ENCODE measurements at places on chromosomes 11 and 22. TPM values are rescaled to one million over a fixed set of nuclear protein-coding genes. Genes with fewer than 3 reads are reported as not detected.

The SHANK2 gene
- 0.83 TPM for total RNA-seq

DNA sequence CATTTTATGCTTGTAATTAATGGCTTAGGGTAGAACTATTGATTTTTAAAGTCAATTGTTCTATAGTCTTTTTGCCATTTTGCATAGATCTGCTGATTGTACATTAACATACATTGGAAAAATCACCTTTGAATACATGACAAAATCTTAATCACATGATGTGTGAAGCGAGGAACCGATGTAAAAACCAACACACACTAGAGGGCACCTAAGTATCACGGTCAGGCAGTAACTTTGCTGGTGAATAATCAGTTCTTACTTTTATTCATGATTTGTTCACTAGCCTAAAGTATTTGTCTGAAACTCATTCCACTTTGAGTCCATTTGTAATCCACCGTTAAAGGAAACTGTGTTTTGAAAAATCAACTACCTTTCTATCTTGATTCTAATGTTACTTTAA, 28.2 kb downstream of the JHY start:
- H3K36me3 ChIP-seq, result no peaks in the 10 kb centered on the region
- peak; percentile 56 for DNase-seq
- H3K4me3 ChIP-seq, result no peak overlapping the region
- no peaks in the 10 kb centered on the region for H3K4me1 ChIP-seq
- H3K27me3 ChIP-seq, result peaks cover 3% of the 10 kb centered on the region

DNA sequence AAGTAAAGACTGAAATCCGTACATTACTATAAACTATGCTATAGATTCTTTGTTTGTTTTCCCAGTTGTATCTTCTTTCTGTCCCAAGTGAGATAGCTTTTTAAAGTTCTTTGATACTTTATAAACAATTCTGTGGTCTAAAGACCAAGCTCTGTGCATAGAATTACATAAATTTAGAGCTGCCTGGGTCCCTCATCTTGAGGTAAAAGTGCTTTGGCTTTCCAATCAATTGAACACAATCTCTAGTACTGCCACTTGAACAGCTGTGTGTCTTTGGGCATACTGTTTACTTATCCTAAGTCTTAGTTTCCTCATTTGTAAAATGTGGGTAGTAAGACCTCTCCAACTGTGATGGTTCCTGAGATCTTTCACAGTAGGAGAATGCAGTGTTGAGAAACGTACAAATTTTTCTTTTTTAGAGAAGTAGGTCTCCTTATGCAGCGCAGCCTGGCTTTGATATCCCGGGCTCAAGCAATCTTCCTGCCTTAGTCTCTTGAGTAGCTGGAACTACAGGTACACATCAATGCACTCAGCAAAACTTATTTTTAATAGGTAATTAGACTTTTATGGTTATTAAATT, 2.5 kb upstream of the EED start:
- no peak overlapping the region for H3K27ac ChIP-seq
- no peaks in the 10 kb centered on the region for H3K36me3 ChIP-seq
- no peaks in the 10 kb centered on the region for H3K27me3 ChIP-seq
- DNase-seq, result no peak

DNA sequence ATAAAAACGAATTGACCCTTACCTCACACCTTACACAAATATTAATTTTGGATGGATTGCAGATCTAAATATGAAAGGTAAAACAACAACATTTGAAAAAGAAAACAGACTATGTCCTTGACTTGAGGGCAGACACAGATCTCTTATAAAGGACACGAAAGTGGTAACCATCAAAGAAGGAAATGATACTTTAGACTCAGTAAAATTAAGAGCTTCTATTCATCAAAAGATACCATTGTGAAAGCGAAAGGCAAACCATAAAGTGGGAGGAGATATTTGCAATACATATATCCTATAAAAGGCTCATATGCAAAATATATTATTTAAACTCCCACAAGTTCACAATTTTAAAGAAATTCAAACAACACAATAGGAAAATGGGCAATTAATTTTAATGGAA, 5.0 kb downstream of the HEPACAM start:
- H3K4me1 ChIP-seq, result no peaks in the 10 kb centered on the region
- H3K27ac ChIP-seq, result no peak overlapping the region
- no peak overlapping the region for H3K4me3 ChIP-seq
- no peak for DNase-seq
- no peaks in the 10 kb centered on the region for H3K36me3 ChIP-seq

Measured in cardiac muscle cell (in vitro differentiated cells and primary cell).